ENCODE measurements at places on chromosomes 4 and X.

GRCh38 chr4:13329963-13330362, 154.2 kb downstream of the RAB28 start:
- no peak for DNase-seq

DNA sequence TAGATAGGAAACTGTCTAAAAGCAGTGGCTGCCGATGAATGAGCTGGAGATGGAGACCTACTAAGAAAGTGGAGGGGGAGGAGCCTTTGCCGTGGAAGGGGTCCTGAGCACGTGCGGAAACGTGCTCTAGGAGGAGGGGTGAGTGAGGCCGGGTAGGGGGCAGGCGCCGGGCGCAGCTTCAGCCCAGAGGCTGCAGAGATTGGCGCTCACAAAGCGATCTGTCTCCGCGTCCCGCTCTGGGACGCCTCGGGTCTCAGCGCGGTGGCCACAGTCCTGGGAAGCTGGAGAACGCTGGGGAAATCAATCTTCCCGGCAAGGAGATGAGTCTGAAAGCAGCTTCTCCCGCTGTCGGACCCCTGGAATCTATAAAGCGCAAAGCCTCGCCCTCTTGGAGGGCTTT, 444 bp upstream of the ARHGAP6 start:
- no peak for DNase-seq

GRCh38 chr4:55397126-55397436, 1.3 kb downstream of the TMEM165 start:
- no peak for DNase-seq

- no peak for DNase-seq
Measured at GRCh38 chr4:34516524-34516923, 1727.8 kb downstream of the ARAP2 start.

- peak; percentile 85 for DNase-seq
Measured at GRCh38 chr4:75724867-75725724, 719 bp downstream of the USO1 start.

DNA sequence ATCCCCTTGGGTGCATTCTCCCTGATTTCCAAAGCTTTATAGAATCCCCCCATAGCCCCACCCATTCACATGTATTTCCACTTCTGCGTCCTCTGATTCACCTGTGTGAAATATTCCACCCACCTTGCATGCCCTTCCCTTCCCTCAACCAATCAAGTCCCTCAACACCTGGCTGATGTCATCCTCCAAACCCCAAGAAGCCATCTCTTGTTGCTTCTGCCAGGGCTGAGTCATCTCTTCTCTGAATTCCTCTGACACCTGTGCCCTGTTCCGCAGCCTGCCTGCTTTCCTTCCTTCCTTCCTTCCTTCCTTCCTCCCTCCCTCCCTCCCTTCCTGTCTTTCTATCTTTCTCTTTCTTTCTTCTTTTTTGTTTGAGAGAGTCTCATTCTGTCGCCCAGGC, 9.9 kb downstream of the CRMP1 start:
- no peak for DNase-seq

GRCh38 chr4:166518315-166518714, 645.3 kb downstream of the TLL1 start:
- no peak for DNase-seq
